ENCODE measurements at places on chromosomes 16 and 17.

GRCh38 chr16:88317613-88317965 is 65.2 kb upstream of the ZNF469 start:
- no peak for DNase-seq

GRCh38 chr16:2962334-2963073 is 1.6 kb upstream of the KREMEN2 start:
- no peak for DNase-seq

DNA sequence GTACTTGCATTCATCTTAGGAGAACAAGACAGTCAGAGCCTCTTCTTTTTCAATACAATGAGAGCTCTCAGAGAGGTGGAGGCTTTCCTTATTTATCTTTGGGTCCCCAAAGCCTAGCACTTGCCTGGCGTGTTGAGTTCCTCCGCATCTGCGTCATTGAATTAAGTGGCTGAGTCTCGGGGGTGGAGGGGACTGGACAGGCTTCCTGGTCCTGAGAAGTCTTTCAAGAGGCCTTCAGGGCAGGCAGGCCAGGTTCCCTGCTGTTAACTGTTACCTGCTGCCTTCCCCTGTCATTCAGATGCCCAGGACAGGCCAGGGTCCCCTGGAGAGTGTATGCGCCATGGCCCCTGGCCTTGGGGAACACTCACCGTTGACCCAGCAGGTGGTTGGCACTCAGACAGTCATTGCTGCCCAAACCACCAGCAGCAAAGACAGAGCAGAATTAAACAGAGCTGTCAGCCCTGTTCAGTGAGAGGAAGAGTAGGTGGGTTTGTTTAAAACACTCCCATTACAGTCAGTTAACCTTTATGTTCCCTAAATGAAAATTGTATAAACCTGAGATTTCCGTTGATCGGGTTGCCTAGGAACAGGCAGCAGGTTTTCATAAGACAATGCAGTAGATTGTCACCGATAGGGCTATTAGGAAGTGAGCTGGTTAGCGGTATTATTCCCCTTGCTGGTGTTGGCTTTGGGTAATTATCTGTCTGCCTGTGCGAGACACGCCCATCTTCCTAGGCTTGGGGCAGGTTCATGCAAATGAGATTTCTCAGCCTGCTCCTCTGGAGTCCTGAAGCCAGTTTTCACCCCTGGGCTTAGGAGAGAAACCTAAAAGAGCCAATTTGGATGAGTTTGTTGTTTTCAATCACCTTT is 132.7 kb downstream of the CCDC182 start:
- DNase-seq = peak; percentile 62

GRCh38 chr17:752620-753219 is 656 bp upstream of the GEMIN4 start:
- DNase-seq = peak; percentile 21

GRCh38 chr16:79171931-79172705 is 428.4 kb downstream of the MAF start:
- DNase-seq = no peak

DNA sequence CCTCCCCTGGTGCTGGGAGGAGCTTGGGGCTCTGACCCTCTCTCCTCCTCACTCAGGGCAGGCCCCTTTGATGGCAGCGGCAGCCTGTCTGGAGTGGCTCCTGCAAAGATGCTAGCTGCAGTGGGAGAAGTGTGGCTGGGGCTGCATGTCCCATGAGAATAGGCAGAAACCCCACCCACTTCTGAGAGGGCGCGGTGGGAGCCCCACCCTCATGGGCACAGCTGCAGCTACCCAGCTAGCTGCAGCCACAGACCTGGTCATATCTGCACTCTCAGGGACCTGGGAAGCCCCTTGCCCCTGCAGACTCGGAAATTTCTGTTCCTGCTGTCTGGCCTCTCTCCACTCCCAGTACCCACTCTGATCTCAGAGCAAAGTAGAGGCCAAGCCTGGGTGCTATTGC is 72.2 kb upstream of the BRD7 start:
- no peak for DNase-seq

DNA sequence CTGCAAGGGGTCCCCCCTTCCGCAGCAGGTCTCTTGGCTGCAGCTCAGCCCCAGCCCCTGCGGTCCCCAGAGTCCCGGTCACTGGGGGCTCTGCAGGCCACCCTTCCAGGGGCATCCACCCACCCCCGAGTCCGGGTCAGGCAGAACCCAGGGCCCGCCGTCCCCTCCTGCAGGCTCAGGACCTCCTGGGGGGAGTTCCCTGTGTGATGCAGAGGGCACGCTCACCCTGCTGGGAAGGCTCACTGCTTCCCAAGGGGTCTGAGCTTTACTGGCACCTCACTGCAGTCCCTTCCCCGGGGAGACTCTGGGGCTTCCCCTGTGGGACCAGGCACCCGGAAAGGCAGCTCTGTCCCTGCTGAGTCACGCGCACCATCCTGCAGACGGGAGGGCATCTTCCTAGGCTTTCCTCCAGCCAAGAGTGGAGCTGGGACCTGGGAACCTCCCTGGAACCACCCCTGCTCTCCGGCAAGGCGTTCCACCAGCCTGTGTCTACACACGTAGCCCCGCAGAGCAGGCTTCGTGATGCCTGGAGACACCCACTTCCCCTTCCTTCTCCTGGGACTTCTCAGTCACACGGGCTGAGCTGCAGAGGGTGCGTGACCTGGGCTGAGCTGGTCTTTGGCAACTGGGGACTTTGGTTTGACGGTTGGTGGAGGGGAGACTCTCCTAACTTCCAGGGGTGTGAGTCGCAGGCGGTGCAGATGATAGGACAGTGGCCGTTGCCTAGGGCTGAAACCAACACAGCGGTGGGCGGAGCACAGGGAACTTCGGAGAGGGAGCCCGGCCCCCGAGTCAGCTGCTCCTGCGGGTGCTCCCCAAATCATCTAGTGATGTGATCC is 23.4 kb downstream of the SLC25A10 start:
- DNase-seq = peak; percentile 57

- DNase-seq = no peak
Observed at GRCh38 chr16:77991701-77992100, 30.6 kb upstream of the CLEC3A start.

DNA sequence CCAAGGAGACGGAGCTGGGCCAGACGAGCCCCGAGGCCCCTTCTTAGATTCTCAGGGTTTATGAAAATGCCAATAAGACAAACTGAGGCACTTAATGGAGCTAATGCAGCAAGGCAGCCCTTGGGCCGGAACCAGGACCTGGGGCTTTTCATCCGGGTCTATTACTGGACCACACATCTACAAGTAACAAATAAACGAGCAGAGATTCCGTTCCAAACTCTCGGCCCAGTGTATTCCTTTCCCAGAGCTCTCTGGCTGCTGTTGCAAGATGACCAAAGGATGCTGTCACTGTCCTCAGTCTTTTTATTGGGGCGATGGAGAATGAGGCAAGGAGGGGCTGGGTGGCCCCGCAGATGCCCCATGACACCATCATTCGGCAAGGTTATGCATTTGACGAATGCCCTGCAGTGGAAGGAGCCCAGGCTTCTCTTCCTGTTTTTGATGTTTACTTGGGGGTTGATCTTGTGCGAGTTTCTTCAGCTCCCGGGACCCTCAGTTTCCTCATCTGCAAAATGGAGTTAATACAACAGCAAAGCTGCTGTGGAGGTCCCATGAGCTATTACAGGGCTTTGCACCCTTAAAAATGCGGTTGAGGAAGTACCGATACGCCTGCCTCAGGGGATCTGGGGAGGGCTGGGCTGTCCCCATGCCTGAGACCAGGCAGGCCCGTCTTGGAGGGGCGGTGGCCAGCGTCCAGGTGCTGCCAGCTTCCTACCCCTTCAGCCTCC is 1.1 kb upstream of the NTN1 start:
- no peak for DNase-seq

- no peak for DNase-seq
Observed at GRCh38 chr16:73063854-73064211, 15.9 kb upstream of the ZFHX3 start.

- peak; percentile 41 for DNase-seq
Observed at GRCh38 chr17:75516619-75517296, 430 bp downstream of the TSEN54 start.

GRCh38 chr17:76523084-76524037 is 14.1 kb downstream of the CYGB start:
- peak; percentile 63 for DNase-seq

- DNase-seq = no peak
Observed at GRCh38 chr16:81545470-81546250, 101.1 kb downstream of the CMIP start.

- DNase-seq = peak; percentile 47
Observed at GRCh38 chr17:49252148-49252695, 21.6 kb upstream of the PHOSPHO1 start.

- DNase-seq = no peak
Observed at GRCh38 chr17:27367121-27367981, 73.4 kb downstream of the WSB1 start.

DNA sequence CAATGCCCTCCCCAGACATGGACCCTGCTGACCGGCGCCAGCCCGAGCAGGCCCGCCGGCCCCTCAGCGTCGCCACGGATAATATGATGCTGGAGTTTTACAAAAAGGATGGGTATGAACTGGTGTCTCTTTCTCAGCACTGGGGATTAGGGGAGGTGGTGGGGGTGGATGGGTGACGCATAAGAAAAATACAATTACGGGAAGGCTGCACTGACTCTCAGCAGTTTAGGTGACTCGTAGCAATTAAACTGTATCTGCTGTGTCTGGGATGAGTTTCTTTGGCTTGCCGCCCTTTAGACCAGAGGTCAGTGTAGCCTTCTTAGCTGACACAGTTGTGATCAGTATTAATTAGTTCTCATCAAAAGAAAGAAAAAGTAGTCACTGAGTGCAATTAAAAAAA is 59.0 kb downstream of the ELAC2 start:
- DNase-seq = no peak

- DNase-seq = peak; percentile 36
Observed at GRCh38 chr17:13002761-13003453, 14.9 kb downstream of the ELAC2 start.

GRCh38 chr16:77308163-77308561 is 109.0 kb downstream of the SYCE1L start:
- peak; percentile 28 for DNase-seq

GRCh38 chr16:3850544-3850899 is 30.0 kb downstream of the CREBBP start:
- DNase-seq = no peak

DNA sequence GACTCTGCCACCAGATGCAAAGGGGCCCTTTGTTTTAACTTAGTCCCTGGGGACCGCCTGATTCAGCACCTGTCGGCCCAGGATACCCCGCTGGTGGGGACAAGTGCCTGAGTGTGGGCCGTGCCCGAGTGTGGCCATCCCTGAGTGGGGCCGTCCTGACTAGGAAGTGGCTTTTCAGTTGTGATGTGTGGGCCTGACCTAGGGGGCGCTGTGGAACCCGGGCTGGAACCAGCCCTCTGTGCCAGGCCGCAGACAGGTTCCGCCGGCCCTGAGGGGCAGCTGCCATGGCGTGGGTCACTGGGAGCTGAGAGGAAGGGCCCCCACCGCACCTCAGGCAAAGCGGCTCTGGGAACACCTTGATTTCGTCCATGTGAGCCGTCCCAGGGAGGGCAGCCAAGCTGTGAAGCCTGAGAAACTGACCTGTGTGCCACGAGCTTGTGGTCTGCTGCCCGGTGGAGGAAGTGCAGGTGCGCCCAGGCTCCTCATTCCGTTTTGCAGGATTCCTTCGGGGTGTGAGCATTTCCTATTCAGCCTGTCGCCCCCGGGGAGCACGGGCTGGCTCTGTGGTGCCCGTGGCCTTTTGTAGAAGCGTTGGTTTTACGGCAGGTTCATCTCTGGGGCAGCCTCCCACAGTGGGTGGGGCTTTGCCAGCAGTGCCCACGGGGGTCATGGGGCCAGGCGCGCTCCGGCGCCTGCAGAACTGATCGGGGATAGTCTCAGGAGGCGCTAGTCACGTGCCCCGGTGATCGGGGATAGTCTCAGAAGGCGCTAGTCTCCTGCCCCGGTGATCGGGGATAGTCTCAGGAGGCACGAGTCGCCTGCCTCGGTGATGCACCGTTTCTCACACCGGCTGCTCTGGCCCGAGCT is 5.3 kb downstream of the RPL13 start:
- DNase-seq = peak; percentile 64

DNA sequence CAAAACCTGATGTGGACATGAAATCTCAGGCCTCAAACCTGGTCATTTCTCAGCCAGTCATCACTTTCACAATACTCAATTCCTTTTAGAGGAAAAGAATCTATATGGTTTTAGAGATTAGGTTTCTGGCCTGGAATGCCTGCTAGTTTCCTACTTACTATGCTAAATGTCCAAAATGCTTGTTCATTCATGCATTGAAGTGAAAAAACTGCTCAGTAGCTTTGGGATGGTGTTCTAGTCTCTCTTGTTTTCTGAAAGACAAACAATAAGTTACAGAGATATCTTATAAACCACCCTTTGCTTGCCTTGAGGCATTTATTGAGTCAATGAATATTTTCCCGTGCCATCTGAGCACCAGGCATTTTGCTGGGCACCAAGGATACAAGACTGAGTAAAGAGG is 1146.5 kb upstream of the GOT2 start:
- no peak for DNase-seq

DNA sequence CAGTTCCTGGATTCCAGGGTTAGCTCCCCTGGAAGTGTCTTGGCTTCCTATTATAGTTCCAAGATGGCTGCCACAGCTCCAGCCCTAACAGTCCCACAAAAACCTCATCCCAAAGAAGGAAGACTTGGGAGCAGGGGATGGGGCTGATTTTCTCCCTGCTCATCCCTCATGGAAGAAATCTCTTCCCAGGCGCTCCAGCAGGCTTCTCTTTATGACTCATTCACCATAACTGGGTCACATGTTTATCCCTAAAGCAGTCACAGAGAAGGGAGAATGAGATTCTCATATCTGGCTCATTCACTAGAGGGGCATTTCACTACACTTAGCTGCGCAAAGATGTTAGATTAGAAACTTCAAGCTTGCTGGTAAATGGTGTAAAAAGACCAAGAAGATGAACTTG is 206.5 kb upstream of the IRX3 start:
- peak; percentile 10 for DNase-seq

GRCh38 chr16:4110680-4111079 is 5.6 kb downstream of the ADCY9 start:
- no peak for DNase-seq

GRCh38 chr16:3192476-3193019 is 4.5 kb downstream of the OR1F1 start:
- DNase-seq = no peak

DNA sequence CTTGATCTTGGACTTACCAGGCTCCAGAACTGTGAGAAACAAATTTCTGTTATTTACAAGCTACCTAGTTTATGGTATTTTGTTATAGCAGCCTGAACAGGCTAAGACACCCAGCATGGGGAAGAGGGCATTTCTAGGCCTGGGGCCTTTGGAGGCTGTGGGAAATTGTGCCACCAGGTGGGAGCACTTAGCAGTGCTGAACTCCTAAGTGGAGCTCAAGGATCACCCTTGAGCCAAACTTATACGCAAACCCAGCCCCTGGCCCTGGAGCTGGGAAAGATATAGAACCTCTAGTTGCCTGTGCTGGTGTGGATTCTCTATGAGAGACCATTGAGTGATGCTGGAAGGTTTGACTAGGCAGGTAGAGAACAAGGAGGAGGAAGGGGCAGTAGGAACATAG is 36.1 kb downstream of the MIS12 start:
- DNase-seq = no peak

DNA sequence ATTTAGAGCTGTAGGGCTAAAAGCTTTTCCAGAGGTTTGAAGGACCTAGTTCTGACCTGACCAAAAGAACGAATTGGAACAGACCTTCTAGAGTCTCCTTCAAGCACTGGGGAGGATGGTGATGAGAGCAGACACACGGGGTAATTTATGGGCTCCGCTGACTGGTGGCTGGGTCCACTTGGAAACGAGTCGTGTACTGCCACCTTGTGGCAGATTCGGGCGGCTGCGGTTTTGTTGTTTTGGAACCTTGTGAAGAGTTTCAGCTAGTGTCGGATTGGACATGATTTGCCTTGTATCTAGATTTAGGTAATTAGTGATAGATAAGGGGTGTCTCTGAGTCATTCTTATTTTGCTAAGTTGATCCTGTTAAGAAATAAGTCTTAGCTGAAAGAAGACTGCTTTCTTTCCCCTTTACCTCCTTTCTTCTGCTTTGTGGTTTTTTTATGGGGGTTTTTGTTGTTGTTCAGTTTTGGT is 98.9 kb downstream of the AATF start:
- DNase-seq = peak; percentile 77
